ENCODE measurements at places on chromosomes 2 and 18.

GRCh38 chr2:106147159-106147558, 46.9 kb downstream of the UXS1 start:
- DNase-seq, result no peak

DNA sequence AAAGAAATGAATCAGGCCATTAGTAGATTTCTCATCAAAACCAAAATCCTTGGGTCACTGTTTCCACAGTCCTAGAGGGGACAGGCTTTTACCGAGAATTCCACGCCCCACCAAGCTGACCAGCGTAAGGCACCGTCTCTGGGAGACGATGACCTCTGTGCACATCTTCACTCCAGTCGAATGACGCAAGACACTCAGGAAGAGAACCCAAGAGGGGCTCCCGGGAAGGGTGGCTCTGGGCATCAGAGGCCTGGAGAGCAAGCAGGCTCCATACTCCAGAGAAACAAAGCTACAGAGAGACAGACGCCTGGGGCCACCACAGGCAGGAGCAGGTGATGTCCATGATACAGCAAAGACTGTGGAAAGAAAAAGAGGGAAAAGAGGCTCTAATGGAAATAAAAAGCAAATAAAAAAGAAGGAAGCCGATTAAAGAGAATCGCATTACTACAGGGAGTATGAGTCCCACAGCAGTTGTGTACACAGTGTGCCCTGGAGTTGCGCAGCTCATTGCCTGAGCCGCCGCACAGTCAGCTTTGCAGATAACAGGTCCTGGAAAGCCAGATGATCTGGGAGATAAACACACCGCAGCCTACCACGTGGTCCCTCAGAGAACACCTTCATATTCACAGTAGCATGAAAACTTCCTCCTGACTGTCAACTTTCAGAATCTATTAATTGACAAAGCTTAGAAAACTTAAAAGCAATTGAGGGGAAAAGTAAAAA, 572.7 kb upstream of the SALL3 start:
- no peak for DNase-seq

DNA sequence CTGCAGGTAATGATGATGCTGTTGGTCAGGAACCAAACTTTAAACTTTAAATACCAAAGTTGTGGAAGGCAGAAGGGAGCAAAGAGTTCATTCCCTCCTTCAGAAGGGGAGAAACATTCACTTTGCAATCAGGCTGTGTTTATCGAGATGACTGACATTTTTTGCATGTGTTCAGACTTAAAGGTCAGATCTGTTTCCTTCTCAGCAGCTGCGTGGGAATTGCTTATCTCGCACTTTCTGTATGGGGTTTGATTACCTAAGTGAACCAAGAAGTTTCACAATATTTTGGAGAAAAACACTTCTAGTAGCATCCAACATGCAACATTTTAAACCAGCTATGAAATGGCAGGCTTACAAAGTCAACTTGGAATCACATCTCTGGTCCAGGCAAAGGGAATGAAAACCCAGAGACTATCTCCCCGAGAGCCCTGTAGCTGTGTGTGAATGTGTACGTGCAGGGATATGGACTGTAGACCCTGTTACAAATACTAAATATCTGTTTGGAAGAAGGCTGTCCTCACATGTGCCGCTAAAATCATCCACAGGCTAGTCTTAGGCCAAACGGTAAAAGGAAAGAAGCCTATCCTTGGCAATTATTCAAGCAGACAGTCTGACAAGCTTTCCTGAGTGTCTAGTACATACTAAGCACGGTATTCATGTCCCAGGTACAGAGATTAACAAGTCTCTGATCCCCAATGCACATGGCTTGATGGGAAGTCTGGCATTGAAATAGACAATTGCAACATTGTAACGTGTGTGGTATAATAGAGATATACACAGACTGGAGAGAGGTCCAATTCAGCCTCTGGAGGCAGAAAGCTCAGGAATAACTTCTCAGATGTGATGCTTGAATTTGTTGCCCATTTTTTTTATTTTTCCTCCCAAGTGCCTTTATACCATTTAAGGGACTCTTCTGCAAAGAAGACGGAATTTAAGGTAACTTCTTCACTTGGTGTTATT, 483.1 kb downstream of the DPP10 start:
- no peak for DNase-seq

DNA sequence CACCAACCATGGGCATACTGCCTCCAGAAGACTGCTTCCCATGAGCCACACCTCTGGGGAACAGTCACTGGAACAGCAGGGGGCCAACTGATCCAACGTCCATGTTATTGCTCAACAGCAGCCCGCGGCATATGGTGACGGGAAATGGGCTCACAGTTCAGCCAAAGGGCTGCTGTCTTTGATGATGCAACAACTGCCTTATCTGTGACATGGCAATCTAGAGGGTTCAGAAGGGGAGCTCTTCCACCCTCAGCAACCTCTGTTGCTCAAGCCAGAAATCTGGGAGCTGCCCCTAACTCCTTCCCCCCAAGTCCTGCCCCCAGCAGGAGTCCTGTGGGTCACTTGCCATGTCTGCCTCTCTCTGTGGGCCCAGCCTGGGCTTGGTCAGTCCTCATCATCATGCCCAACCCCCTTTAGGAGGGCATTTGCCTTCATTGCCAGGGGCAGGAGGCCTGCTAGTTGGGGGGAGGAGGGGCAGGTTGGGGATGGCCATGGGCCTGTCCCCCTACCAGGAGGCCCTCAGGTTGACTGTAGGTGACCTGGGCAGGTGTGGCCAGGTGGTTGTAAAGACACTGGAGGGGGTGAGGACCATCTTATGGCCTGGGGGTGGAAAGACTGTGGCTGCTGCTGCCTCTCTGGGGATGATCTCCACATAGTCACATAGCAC, 212.9 kb downstream of the CYP26B1 start:
- no peak for DNase-seq

- no peak for DNase-seq
Observed at GRCh38 chr18:34871435-34871834, 161.3 kb downstream of the DTNA start.
